Lung microvascular endothelial cell (primary cell): ENCODE measurements at places on chromosomes 13 and 19.
A peak's percentile ranks its signal among the peaks of the same experiment; 100 is the strongest.

DNA sequence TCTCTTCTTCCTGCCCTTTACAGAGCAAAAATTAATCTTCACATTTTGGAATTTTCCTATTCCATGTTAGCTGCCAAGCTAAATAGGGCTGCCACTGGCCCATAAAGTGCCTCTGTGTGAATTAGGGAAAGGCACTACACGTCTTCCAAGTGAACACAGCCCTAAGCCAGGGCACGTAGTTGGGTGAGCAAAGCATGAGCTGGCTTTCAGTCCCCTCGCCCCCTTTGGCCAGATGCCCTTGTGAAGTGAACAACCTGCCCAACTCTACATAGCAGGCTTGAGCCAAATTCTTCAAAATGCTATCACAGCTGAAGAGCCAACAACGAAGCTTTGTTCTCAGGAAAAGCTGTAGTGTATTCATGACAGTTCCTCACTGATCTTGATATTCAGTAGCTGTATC, 213.1 kb downstream of the OXGR1 start:
- DNase-seq = no peak

- peak; percentile 48 for DNase-seq
Measured at GRCh38 chr19:14383661-14384555, 2.7 kb downstream of the ADGRE5 start.

GRCh38 chr19:29054886-29055675, 157.9 kb downstream of the UQCRFS1 start:
- no peak for DNase-seq

DNA sequence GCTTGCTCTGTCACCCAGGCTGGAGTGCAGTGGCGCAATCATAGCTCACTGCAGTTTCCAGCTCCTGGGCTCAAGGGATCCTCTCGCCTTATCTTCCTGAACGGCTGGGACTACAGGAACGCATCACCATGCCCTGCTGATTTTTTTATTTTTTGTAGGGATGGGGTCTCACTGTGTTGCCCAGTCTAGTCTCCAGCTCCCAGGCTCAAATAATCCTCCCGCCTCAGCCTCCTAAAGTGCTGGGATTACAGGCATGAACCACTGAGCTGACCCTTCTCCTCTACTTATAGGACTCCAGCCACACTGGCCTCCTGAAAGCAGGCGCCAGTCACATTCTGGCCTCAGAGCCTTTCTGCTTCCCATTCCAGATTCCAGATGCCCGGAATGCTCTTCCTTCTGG, 10.5 kb downstream of the DACT3 start:
- no peak for DNase-seq

GRCh38 chr13:106595625-106596024, 27.7 kb upstream of the ARGLU1 start:
- DNase-seq = no peak

GRCh38 chr19:42175952-42176648, 41.4 kb downstream of the DEDD2 start:
- peak; percentile 19 for DNase-seq

GRCh38 chr13:59094181-59094580, 1069.5 kb downstream of the DIAPH3 start:
- peak; percentile 3 for DNase-seq
